Suppressor macrophage (primary cell): ENCODE measurements at places on chromosomes 5 and 9.

- DNase-seq = no peak
Observed at GRCh38 chr5:14330291-14330690, 187.1 kb downstream of the TRIO start.

DNA sequence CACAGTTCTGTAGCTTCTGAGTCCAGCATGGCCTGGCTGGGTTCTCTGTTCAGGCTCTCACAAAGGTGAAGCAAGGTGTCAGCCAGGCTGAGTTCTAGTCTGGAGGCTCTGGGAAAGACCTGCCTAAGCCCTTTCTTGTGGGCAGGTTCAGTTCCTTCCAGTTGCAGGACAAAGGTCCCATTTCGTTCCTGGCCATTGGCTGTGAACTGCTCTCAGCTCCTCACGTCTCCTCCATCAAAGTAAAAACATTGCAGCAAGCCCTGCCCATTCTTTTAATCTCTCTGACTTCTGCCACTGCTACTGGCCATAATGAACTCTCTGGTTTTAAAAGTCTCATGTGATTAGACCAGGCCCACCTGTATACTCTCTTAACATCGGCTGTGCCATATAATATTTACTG, 61.6 kb upstream of the BARX1 start:
- no peak for DNase-seq

- no peak for DNase-seq
Observed at GRCh38 chr9:71896761-71897160, 14.2 kb downstream of the ABHD17B start.

DNA sequence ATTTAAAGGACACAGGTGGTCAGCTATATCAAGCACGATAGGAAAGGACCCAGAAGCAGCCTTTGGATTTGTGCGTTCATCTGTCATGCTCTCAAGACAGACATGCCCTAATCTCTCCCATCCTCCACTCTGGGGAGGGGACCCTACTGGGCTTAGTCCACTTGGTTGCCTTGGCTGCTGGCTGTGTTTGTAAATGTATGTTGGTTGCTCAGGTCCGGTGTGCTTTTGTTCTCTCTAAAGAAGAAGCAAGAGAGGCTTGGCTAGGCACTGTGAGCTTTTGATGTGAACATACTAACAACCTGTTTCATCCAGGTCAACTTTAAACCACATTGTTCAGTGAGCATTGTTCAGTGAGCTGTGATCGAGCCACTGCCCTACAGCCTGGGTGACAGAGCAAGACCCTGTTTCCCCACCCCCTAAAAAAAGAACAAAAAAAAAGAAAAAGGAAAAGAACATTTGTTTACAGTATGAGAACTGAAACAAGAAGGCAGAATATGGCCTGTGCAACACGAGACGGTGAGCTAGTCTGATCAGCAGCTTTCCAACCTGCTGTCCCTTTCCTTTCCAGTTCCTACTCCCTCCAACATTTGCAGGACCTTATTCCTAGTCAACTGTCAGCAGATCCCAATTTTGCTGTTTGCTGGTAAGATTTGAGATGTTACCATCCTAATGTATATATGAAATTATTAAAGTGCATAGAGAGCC, 228.3 kb downstream of the ARHGAP26 start:
- no peak for DNase-seq

GRCh38 chr5:170348137-170348633, 41.0 kb downstream of the KCNMB1 start:
- DNase-seq = no peak

DNA sequence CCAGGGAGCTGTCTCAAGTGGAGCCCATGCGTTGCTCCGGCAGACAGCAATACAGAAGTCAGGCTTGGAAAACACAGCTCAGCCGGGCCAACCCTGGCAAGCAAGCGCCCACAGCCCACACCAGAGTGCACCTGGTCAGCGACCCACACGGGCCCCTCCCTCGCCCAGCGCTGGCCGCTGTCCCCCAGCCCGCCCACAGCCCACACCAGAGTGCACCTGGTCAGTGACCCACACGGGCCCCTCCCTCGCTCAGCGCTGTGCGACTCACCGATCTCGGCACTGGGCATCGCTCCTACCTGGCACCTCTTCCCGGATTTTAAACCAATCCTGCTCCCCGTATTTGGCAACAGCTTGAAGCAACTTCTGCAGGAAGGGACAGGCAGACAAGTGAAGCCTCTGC, 12.8 kb downstream of the SNAPC4 start:
- DNase-seq = no peak

- DNase-seq = no peak
Observed at GRCh38 chr5:177992466-177992865, 3.6 kb downstream of the PROP1 start.

DNA sequence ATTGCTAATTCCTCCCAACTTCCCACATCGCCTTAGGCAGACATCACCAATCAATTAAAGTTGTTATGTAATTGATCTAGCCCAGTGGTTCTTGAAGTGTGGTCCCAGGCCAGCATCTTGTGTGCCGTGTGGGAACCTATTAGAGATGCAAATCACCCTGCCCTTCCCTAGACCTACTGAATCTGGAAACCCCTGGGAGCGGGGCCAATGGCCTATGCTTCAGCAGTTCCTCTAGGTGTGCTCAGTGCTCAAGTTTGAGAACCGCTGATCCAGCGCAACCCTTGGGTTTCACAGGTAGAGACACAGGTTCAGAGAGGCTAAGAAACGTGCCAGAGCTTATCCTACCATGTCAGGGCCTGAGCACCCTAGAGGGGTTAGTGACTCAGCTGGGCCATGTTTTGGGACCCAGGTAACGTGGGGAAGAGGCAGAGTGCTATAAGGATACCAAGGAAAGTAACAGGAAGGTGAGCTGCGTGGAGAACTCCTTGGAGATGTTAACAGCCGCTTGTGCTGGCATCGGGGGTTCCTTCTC, 4.4 kb downstream of the SLC34A1 start:
- no peak for DNase-seq

DNA sequence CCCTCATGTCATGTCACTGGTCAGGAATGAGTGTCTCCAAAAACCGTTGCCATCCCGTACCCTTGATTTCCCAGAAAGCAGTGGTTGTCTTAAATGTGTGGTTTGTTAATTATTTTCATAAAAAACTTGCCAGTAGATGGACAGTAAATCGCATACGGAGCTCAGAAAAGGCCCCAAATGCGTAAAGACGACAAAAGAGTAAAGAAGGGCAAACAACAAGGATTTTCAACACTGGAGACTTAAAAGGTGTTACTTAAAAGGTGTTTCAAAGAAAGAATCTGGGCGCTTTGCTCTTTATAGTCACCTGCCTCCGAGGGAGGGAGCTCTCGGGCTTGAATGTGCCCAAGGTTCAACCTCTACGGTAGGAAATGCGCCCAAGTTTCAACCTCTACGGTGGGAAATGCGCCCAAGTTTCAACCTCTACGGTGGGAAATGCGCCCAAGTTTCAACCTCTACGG, 734 bp downstream of the KIF27 start:
- no peak for DNase-seq

DNA sequence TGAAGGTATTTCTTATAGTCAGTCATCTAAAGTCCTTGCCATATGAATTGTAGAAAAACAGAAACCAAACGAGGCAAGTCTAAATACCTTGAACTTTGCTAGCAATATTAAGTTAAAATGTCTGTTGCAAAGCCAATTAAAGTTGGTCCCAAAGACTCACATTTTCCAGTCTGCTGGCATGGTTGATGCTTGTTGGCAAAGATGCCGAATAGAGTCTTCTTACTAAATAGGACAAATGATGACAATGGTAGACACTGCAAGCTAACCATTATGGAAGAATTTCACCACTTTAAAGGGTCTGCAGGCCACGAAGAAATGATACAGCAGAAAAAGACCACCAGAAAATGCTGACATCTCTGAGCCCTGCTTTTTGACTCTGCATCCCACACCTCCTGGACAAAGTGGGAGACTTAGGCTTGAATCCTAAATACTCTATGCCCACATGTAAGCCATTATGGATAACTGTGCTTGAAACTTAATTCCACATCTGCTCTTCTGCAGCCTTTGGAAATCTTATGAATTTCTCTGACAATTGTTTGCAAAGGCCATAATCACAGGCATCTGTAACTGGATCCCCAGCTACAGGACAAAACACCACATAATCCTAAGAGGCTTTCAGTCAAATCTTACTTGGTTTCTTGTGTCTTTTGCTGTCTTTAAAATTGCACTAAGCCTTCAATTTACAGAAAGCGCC, 61.3 kb downstream of the LHFPL2 start:
- no peak for DNase-seq

- DNase-seq = no peak
Observed at GRCh38 chr5:77924081-77924480, 147.9 kb upstream of the TBCA start.

GRCh38 chr5:171725205-171725601, 60.4 kb upstream of the SMIM23 start:
- DNase-seq = no peak

- no peak for DNase-seq
Observed at GRCh38 chr9:112544477-112544876, 57.9 kb downstream of the KIAA1958 start.
